NCI-H510A treated with DMSO at 0.1 percent for 48 hours (cell line): ENCODE measurements at places on chromosomes 6 and 20.

GRCh38 chr6:20575704-20576451, 41.6 kb downstream of the CDKAL1 start:
- DNase-seq = no peak

DNA sequence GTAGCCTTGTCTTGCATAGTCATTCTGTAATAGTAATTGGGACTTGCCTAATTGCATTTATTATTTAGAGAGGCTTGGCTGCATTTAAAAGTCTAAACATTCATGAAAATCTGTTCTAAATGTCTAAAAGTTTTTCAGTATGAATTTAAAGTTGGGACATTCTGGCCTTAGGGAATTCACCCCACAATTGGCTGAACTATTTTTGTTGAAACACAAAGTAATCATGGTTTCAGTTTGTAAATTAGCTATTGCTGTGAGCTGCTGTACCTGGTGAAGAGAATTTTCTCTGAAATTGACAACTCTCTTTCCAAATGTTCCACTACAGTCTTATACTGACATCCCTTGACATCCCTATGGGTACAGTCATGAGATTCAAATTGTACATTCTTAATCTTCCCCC, 253.0 kb downstream of the FARS2 start:
- DNase-seq = no peak

DNA sequence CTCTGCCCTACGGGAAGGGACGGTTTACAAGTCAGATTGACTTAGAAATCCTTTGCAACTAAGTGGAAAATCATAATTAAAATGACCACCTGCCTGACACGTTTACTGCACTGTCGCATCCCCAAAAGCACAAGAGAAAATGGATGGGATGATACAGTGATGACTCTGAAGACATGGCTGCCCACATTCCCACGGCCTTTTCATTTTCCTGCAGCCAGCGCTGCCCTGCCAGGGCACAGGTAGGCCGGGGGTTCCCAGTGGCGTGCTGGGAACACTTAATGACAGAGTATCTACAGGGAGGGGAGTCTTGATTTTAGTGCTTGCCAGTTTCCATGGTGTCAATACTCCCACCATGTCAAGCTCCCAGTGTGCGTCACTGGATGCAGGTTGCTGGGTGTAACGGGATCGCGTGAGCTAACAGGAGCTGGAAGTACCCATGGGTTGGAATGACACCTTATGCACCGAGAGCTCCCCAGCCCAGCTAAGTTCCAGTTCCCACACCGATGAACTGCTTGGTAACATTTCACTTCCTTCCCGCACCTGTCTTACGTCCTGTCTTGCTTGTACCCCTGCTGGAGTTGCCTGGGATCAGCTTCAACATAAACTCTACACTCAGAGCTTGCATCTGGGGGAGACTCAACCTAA, 129.0 kb downstream of the ANKRD60 start:
- DNase-seq = no peak

- DNase-seq = no peak
Observed at GRCh38 chr20:43931976-43932375, 17.3 kb downstream of the TOX2 start.
